ENCODE measurements at places on chromosomes 3 and 15.
A peak's percentile ranks its signal among the peaks of the same experiment; 100 is the strongest.

GRCh38 chr3:129961141-129961541 lies 13.4 kb upstream of the TRH start:
- no peak for DNase-seq

DNA sequence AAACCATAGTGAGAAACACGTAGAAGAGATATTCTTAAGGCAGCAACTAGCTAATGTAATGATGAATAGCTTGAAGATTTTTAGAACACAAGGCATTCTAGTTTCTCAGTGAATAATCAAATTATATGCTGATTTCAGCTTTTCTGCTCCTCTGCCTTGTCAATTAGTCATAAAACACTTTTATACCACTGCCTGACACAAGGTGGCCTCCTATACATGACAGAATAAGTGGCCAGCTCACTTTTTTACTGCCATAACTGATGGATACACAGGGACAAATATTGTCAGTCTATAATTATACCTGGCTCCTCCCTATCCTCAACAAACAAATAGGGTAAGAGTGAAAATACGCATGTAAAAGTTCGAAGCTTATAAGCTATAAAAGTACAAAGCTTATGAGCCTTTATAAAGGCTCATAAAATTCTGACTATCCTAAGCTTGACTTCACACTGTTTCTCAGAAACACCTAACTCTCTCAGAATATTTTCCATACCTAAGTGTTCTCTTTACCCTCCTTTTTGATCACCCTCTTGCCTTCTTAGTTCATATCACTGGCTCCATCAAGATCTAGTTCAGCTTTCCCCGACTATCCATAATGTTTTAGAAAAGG lies 81.6 kb downstream of the HERC1 start:
- DNase-seq = peak; percentile 42

GRCh38 chr3:184156522-184156955 lies 1.4 kb downstream of the DVL3 start:
- DNase-seq = peak; percentile 66

GRCh38 chr15:66180531-66181097 lies 72.9 kb downstream of the MEGF11 start:
- DNase-seq = no peak

DNA sequence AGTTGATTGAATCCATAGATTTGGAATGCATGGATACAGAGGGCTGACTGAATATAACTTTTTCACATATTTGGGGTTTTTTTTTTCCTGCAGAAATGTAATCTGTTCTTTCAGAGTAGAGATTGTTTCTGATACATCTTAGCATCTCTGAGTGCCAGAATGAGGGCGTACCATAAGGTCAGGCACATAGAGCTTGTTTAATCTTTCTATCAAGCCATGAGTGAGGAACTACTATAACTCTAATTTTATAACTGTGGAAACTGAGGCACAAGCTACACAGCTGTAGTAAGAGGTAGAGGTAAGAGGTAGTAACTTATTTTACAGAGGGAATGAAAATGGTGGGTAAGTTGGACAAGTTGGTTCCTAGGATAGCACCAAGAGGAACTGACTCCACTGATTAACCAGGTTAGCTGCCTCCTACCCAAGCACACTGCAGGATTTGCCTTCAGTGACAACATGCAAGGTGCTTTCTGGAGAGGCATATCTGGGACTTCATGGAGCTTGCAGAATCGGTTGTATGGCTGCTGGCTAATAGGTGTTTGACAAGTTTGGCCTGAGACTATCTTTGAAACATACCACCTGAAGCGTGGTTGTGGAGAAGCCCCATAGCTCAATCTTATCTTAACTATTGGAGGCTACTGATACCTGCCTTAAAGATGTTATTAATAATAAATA lies 23.5 kb upstream of the HACD2 start:
- DNase-seq = no peak

- no peak for DNase-seq
Measured at GRCh38 chr3:122893754-122894668, 99.1 kb downstream of the SLC49A4 start.

DNA sequence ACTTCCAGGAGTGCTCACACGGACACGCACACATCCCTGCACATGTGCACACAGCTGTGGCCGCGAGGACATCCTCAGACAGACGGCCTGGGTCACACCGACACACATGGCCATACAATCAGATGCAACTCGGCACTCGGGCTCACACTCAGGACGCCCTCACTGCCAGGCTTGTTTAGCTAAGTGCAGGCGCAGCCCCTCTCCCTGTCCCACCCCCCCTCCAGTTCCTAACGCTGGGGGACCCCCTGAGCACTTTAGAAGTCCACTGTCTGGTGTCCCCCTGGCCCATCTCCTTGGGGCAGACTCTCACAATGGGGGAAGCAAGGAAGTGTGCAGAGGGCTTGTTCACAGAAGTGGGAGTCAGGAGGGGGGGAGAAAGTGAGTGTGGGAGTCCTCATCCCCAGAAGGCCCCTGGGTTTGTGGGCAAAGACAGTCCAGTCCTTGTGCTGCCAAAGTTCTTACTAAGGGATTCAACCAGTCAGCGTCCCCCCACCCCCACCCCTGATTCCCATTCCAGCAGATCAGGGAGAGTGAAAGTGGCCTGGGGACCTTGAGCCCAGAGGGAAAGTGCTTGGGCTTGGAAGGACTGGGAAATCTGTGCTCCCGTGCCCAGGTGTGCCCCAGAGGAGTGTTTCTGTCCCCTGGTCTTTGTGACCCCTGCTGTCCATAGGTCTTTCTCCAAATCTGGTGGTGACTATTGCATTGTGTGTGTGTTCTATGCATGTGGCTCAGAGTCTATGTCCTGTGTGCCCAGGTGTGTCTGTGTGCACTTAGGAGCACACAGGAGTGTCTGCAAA lies 767 bp upstream of the GATA2 start:
- DNase-seq = no peak

DNA sequence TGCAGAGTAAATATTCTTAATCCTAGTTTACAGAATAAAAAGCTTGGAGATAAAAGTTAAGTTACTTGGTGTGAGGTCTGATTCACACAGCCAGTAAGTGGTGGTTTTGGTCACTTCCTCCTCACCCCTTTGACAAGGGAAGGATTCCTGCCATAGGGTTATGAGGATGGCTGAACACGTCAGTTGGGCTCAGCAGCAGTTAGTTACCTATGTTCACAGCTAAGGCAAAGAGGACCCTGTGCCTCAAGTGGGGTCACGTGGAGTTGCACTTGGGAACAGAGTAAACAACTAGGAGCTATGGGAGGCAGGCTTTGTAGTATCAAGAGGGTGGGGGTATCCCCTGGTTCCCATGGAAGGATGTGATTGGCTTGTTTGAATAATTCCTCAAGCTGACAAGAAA lies 232.2 kb downstream of the UBE2E2 start:
- no peak for DNase-seq

DNA sequence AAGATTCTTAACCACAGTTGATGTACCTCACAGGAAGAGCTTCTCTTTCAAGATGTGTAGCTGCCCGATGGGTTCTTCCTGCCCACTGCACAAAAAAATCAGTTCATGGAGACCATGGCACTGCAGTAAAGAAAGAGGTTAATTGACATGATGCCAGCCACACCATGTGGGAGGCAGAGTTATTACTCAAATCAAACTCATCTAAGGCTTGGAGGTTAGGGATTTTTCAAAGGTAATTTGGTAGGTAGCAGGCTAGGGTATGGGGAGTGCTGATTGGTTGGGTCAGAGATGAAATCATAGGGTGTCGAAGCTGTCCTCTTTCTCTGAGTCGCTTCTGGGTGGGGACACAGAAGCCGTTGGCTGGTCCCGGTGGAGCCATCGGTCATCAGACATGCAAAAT lies 57.4 kb upstream of the BDH1 start:
- DNase-seq = no peak

DNA sequence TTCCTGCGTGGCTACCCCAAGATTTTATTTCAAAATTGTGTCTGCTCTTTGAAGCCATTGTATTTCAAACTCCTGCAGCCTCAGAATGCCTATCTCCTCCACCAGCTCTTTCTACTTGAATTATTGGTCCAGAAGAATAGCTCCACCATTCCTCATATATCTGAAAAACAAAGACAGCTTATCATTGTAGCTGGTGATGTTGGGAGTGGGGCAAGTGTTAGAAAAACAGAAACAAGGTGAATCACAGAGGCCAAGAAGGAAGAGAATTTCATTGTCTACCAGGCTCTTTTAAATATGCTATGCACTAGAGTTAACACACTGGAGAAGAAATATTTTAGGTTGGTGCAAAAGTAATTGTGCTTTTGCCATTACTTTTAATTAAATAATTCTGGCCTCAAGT lies 307.9 kb upstream of the ROPN1 start:
- no peak for DNase-seq

DNA sequence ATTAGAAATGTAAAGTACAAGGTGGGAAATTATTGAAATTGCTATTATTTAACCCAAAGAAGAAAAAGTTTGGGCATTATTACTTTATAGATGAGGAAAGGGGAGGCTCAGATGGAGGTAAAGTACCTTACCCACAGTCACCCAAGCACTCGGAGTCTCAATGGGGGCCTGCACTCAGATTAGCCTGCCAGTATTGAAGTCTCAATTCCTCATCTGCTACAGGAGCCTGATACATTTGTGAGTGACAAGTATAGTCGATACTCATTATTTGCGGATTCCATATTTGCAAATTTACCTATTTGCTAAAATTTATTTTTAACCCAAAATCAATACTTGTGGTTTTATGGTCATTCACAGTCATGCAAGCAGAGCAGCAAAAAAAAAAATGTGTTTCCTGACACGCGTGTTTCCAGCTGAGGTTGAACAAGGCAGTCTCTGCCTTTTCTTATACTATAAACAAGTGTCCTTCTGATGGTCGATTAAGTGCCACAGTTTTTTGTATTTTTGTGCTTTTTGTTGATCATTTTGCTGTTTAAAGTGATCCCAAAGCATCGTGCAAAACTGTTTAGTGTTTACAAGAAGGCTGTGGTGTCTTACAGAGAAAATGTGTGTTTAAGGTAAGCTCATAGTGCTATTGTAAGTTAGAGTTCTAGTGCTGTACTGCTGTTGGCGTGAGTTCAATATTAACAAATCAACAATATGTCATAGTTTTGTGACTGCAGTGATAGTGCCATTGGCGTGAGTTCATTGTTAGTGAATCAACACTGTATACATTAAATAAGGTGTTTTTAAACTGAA lies 48.0 kb downstream of the ARHGEF26 start:
- no peak for DNase-seq

- DNase-seq = no peak
Measured at GRCh38 chr3:57696801-57697321, 4.0 kb upstream of the DENND6A start.

DNA sequence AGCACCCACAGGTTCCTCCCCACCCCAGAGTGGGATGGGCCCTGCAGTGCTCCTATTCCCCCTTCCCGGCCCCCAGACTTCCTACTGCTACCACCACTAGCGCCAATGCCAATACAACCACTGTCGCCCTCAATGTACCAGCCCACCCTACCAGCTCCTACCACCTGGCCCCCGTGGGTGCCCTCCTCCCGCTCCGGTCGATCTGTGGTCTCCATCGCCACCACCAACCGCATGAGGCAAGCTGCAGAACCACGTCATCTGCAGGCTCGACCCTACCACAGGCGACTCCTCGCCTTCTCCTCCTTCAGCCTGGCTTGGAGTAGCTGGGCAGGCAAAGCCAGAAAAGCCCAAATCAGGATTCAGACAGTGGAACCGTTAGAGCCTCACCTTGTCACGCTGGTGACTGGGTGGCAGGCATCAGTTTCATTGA lies 179.3 kb downstream of the POTEB3 start:
- no peak for DNase-seq

DNA sequence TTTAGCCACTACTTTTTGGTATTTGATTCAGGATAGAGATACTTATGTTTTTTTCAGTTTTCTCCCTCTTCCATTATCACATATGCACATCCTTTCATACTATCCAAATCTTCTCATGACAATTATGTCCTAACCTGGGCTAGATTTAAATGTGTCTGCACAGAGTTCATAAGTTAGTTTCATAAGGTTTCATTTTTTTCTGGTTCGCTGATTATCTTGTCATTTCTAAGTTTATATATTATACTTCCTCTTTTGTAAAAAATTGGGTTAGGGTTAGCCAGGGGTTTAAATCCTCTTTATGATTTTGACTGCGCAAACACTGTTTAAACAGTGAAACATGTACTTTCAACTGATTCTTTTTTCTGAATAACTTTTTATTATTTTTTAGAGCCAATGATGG lies 148.6 kb downstream of the SST start:
- DNase-seq = no peak

- DNase-seq = no peak
Measured at GRCh38 chr15:67085237-67085817, 19.9 kb downstream of the SMAD3 start.

GRCh38 chr15:62068071-62068809 lies 1.5 kb downstream of the C2CD4A start:
- no peak for DNase-seq

DNA sequence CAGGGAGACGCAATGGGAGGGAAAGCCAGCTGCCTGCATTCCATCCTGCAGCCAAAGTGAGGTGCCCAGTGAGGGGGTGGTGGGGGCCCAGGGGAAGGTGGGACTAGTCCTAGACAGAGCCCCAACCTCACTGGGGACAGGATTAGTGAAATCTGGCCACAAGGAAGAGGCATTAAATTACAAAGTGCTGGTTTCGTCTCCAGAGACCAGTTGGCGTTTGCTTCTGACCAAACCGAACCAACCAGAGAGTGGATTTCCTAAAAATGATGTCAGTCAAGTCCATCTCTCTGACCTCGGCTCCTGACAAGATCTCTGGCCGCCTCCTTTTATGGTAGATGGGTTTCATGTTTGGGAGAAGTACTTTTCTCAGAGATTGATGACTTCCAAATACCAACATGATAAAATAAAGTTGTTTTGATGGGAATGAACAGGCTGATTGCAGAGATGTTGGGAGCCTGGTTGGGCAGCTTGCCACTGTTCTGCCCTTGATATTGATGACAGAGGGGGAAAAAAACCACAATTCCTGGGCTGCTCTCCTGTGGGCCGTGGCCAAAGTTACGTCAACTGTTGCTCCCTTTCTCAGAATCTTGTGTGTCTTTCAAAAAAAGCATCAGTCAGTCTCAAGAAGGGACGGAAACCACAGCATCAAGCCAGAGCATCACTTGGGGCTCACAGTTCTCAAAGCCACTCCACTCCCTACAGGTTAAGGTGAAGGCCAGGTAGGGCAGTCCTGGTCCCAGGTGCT lies 24.6 kb downstream of the ITGA11 start:
- DNase-seq = no peak

GRCh38 chr3:48187579-48188265 lies 495 bp downstream of the CDC25A start:
- peak; percentile 76 for DNase-seq

- DNase-seq = no peak
Measured at GRCh38 chr3:24416224-24416623, 78.4 kb downstream of the THRB start.

DNA sequence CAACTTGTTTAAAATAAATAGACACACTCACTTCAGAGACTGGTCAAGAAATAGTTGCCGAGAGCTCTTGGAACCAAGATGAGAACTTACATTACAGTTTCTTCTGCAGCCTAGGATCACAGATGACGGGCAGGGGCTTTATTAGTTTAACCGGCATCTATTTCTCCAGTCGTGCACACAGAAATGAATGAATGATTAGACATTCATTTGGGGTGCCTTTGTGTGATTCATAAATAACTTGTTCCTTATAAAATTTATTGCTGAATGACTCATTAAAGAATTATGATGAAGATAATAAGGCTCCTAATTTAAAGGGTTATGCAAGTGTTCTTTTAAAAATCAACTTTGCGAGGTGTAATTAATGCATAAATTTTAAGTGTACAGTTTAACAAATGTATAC lies 20.8 kb downstream of the NFKBIZ start:
- DNase-seq = no peak
